A673 (cell line): ENCODE measurements at places on chromosomes 2 and 18. TPM values are rescaled to one million over a fixed set of nuclear protein-coding genes. Genes with fewer than 3 reads are reported as not detected.

- no peak for DNase-seq
Observed at GRCh38 chr2:89829828-89830227, 1138.4 kb downstream of the RPIA start.

DNA sequence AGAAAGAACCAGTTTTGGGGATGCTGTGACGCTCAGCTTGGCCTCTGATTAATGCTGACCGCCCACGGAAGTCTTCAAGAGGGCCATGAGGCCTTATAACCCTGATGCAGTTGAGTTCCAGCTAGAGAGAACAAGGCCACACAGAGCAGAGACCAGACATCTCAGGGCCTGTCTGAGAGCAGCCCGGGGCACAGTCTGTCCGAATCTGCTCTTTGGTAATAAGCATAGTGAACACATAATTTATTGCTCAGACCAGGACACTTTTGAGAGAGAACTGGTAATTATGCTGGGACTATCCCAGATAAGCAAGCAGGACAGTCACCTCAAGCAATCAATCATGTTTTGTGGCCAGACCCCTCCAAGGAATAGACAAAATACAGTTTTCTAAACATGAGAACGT is 68.5 kb downstream of the STPG4 start:
- DNase-seq, result no peak

- DNase-seq, result no peak
Observed at GRCh38 chr18:28846958-28847357, 670.0 kb upstream of the CDH2 start.

EDAR gene
- total RNA-seq, result not detected in 2 replicates

TTR gene
- total RNA-seq, result not detected in 2 replicates

DNA sequence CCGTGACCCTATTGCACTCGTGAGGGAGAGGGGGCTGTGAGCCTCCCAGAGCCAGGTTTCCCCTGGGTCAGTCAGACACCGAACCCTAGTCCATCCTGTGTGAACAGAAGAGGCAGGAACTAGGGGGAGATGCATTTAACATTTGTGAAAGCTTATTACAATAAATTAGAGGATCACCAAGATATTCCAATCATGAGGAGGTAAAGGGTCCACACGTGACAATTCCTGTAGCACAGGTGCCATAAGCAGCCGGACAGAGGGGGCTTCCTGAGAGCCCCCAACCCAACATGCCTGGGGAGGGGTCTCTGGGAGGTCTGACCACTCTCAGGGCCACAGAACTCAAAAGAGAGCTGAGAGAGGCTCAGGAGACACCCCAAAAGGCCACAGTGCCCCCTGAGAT is 93.3 kb downstream of the KCNF1 start:
- no peak for DNase-seq

DNA sequence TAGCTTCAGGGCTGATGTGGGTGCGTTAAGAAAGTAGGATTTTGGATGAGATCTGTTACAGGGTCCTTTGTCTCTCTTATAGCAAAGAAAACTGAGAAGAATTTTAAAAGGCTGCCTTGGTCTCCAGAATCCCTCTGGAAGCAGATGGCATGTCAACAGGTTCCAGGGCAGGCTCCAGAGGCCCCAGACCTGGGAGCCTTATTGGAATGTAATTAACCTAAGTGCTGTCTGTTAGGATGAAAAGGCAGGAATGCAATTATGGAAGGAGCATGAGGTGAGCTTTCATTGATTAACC is 97.2 kb upstream of the PKDCC start:
- no peak for DNase-seq

ATOH8 gene
- 4.3 and 4.6 TPM in 2 replicates for total RNA-seq

UGT1A8 gene
- total RNA-seq, result not detected in 2 replicates

MAP3K19 gene
- not detected in 2 replicates for total RNA-seq

DNA sequence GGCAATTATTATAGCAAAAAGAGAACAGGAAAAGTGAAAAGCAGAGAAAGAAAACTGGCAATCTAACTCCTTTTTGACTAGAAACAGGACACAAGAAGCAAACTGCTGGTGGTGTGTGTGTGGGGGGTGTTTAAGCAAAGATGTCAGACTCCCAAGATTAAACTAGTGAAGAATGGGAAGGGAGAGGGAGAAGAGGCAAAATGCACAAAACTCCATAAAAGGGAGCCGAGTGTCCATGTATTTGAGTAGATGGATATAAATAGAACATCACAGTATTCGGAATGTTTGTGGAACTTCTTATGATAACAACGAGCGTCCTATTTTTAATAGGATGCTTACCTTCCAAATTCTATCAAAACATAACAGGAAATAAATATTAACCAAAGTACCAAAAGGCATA is 179.8 kb upstream of the TRIB2 start:
- DNase-seq, result no peak

DNA sequence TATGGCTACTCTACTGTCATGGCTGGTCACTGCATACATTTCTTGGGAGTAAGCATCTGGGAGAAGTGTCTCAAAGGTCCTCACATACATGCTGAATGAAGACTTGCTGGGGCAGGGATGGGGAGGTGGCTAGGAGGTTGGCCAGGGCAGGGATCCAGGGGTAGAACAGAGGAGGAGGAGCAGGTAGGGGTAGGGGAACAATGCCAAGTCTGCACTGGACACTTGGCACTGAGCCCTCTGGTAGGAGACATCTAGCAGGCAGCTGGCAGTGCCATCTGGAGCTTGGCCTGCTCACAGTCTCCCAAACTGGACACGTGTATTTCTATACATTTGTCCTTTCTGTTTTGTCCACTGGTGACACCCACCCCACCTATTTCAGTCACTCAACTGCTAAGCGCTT is 62.7 kb upstream of the REV1 start:
- no peak for DNase-seq

- no peak for DNase-seq
Observed at GRCh38 chr2:27863146-27863545, 27.0 kb downstream of the RBKS start.

DNA sequence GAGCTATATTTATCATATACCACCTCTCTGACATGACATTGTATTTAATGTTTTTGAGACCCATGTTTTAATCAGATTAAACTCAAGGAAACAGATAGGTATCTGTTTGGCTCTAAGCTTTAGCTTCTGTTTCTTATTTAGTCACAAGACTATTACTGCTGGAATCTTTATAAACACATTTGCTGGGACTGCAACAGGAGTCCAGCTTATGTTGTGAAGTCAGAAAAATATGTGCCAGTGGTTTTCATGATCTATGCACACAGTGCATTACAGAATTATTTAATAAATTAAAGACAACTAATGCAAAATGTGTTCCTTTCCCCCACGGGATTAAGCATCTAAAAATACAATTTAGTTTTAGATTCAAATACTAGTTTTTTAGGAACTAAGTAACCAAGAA is 338.9 kb downstream of the ZEB2 start:
- peak; percentile 18 for DNase-seq

NTSR2 gene
- total RNA-seq, result not detected in 2 replicates

CHST10 gene
- 10.9 and 11.3 TPM in 2 replicates for total RNA-seq

DNA sequence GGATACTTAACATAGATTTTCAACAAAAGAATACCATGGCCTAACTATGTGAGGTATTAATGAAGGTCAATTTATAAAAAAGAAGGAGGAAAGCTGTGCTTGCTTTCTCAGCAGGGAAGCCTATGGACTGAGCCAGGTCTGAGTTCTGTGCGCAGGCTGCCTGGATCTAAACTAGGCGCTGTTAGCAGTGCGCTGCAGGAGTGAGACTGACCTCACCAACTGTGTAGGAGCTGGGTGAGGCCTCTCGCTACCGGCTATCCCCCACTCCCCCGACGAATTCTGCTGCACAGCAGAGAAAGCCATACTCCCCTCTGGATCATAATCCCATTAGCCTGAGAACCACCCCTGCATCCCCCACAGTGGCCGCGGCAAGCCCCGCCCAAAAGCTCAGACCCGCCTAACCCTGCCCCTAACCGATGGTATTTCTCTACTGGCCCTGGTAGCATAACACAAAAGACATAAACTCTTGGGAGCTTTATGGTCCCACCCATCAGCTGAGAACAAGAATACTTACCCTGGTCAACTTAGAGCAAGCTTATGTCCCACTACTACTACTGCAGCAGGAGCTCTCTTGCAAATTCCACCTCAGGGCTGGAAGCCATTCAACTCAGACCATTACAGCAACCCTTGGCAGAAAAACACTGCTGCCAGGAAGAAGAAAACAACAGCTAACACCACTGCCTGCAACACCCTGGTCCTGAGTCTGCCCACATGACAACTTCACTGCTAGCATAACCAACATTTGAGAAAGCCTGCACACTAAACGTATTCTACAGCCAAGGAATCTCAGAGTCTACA is 28.0 kb downstream of the SULT1C2 start:
- DNase-seq, result no peak

GRCh38 chr2:108364676-108365297 is 13.0 kb upstream of the SULT1C4 start:
- no peak for DNase-seq

DNA sequence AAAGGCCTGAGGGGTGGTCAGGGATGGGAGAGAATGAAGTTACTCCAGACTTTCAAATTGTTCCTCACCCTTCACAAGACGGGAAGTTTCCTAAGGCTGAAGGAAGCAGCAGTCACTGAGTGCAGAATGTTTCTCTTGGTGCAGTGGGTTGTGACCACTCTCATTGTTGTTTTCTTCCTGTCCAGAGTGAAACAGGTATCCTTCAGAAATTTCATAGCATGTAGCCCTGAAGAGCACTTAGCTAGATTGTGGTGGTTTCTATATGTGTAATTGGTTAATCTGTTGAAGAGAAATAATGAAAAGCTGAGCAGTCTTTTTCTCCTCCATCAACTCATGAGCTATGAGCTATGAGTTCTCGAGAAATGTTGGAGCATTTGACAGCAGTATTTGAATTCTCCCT is 96.8 kb downstream of the GPD2 start:
- no peak for DNase-seq

DNA sequence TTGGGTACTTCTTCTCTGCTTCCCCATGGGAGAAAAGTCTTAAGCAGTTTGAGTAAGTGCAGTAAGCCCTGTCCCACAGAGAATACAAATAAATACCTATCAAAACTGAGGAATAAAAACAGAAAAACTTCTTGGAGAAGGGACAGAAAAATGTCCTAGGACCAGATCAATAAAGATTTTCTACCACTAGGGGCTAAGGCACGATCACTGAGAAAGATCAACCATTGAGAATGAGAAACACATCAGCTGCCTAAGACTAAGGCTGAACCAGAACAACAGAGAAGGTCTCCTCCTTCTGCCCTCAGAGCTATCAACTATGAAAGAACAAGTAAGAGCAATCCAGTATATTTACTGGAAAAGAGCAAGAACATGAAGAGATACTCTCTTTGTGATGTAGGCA is 763.6 kb upstream of the LRRTM1 start:
- no peak for DNase-seq

DNA sequence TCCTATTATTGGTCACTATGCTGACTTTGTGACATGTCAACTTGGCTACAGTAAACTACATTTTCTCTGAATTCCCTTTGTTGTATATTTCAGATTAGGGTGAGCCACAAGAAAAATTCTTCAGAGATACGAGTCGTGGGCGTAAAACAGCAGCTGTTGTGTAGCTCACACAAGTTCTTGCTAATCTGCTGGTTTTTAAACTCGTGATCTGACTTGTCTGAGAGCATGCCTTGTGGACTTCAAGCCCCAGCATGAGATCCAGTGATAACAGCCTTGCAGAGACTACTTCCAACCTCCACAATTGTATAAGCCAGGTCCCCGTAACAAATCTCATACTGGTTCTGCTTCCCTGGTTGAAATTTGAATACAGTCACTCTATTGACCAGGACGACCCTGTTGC is 259.8 kb upstream of the LYPD1 start:
- no peak for DNase-seq

CAPN13 gene
- total RNA-seq, result not detected in 2 replicates

DNA sequence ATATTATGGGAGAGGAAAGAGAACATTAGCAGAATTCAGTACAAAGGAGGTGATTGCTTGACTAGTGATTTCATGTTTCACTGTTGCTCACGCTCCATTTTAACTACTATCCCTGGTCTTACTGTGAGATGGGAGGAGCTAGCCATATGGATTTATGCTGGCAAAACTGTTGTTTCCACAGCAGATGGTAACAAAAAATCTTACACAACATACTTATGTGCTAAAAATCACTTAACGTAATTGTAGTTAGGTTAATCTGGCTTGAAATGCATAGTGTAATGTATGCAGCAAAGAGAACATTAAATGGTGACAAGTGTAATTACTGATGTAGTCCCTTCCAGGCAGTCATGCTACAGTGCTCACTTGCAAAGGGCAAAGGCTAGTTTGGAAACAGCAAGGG is 155.6 kb upstream of the LYPD1 start:
- no peak for DNase-seq

GRCh38 chr2:74551942-74552913 is 1.5 kb downstream of the LOXL3 start:
- DNase-seq, result no peak

HMSD gene
- total RNA-seq, result 31.6 and 58.1 TPM in 2 replicates

MTLN gene
- 26.8 and 31.6 TPM in 2 replicates for total RNA-seq

SIX2 gene
- total RNA-seq, result not detected in 2 replicates

UGGT1 gene
- total RNA-seq, result 63.2 and 74.1 TPM in 2 replicates

TMEFF2 gene
- total RNA-seq, result 6.0 and 7.0 TPM in 2 replicates

- peak; percentile 29 for DNase-seq
Observed at GRCh38 chr2:169464882-169465281, 14.4 kb upstream of the BBS5 start.

FBLN7 gene
- total RNA-seq, result 4.1 and 5.1 TPM in 2 replicates

DNER gene
- total RNA-seq, result 8.4 and 9.2 TPM in 2 replicates

NMUR1 gene
- not detected in 2 replicates for total RNA-seq

KIAA1328 gene
- total RNA-seq, result 6.5 and 8.3 TPM in 2 replicates

GRCh38 chr2:198518935-198519334 is 714.5 kb downstream of the PLCL1 start:
- DNase-seq, result no peak

GRCh38 chr2:40041422-40042382 is 262.6 kb upstream of the THUMPD2 start:
- DNase-seq, result no peak

CRYBA2 gene
- total RNA-seq, result 1.1 and 1.3 TPM in 2 replicates

GRCh38 chr2:159904127-159904958 is 106.3 kb upstream of the CD302 start:
- no peak for DNase-seq

- no peak for DNase-seq
Observed at GRCh38 chr2:187774551-187775071, 220.4 kb upstream of the TFPI start.

GRCh38 chr2:176317623-176318065 is 48.4 kb downstream of the MTX2 start:
- no peak for DNase-seq

GRCh38 chr2:56465491-56465890 is 281.7 kb downstream of the CCDC85A start:
- DNase-seq, result no peak
